Ureter (tissue), 1 donor: ENCODE measurements at places on chromosomes 4 and X. TPM values are rescaled to one million over a fixed set of nuclear protein-coding genes. Genes with fewer than 3 reads are reported as not detected.

The HOPX gene
- 24.1 TPM for total RNA-seq

The MTCP1 gene
- 17.7 TPM for total RNA-seq

The MSX1 gene
- 4.0 TPM for total RNA-seq

The MAGEB10 gene
- not detected for total RNA-seq

The GRIA3 gene
- total RNA-seq: 3.5 TPM

The FGF5 gene
- not detected for total RNA-seq

The SASH3 gene
- total RNA-seq: 8.4 TPM

The GPR50 gene
- not detected for total RNA-seq

The RBM3 gene
- total RNA-seq: 364 TPM

The MAGEA2 gene
- total RNA-seq: not detected

The CYSLTR1 gene
- 3.8 TPM for total RNA-seq

The CTAG1B gene
- not detected for total RNA-seq

- DNase-seq: no peak
Observed at GRCh38 chr4:142284402-142285221, 561.5 kb downstream of the INPP4B start.

- DNase-seq: no peak
Observed at GRCh38 chrX:152832520-152832919, 1.7 kb downstream of the NSDHL start.

- DNase-seq: no peak
Observed at GRCh38 chrX:118325453-118325852, 20.5 kb upstream of the WDR44 start.

DNA sequence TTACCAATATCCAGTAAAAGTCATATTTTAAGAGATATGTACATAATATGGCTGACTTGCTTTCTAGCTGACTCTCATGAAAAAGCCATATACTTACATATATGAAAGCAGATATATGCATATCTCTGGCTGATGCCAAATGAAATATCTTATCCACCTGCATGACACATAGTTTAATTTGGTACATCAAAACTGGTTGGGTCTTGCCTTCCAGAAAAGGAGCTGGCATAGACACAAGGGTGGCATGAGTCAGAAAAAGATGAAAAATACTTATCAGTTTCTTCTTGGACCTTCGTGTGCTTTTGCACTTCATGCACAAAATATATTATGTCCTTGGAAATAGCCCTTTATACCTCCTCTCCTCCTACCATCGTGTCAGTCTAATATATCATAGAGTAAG is 32.1 kb downstream of the TIGD4 start:
- DNase-seq: no peak

GRCh38 chr4:76755756-76756155 is 142.2 kb downstream of the SOWAHB start:
- DNase-seq: no peak

GRCh38 chr4:184368290-184368689 is 106.1 kb downstream of the IRF2 start:
- DNase-seq: no peak

- no peak for DNase-seq
Observed at GRCh38 chrX:13697976-13698375, 9.0 kb downstream of the RAB9A start.

DNA sequence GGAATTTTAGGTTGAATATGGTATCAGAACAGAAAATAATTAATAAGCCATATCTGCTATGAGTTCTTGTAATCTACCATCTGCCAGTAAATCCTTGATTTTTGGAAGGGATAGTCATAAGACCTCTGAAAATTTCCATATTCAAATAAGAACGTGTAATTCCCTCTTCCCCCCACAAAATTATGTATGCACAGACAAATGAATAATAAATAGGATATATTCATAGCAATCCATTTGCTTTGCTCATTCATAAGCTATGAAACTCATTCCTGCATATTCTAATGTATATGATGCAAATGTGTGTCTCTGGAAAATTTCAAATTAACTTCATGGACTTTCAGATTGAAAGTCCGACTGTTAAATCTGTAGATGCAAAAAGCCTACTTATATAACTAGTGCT is 833.1 kb upstream of the GRID2 start:
- DNase-seq: no peak

DNA sequence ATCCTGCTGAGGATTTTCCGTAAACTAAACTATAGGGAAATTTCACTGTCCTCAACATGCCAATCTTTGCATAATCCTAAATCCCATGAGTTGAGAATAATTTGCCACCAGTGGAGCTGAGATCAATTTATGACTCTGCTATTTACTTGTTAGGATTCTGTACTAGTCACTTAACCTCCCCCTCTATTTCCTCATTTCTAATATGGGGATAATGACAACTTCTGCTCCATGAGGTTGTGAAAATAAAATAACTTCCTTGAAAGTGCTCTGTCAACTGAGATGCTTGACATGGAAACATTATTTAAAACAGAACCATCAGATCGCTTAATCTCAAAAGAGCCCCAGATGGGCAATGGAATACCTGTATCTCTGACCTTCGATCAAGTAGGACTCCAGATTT is 2.6 kb upstream of the FGF16 start:
- DNase-seq: no peak

GRCh38 chr4:136803433-136803832 is 728.9 kb downstream of the PCDH18 start:
- no peak for DNase-seq

- no peak for DNase-seq
Observed at GRCh38 chr4:142567199-142567598, 278.9 kb downstream of the INPP4B start.

GRCh38 chrX:72365126-72365525 is 59.4 kb upstream of the CITED1 start:
- DNase-seq: no peak

GRCh38 chrX:74613370-74614092 is 893 bp downstream of the RLIM start:
- no peak for DNase-seq

DNA sequence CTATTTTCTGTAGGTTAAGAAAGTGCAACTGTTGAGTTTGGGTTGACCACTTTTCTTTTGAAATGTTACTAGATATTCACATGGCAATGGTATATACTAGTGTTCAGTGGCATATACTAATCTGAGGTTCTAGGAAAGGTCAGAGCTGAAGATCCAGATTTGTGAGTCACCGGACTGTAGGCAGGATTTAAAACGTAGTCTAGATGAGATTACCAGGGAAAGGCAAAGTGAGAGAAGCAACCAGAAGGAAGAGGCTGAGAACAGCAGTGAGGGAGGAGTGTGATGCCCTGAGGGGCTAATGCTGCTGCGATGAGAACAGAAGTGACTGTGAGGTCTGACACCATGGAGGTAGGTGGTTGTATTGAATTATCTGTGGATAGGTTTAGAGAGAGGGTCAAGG is 9.7 kb upstream of the PLA2G12A start:
- no peak for DNase-seq

DNA sequence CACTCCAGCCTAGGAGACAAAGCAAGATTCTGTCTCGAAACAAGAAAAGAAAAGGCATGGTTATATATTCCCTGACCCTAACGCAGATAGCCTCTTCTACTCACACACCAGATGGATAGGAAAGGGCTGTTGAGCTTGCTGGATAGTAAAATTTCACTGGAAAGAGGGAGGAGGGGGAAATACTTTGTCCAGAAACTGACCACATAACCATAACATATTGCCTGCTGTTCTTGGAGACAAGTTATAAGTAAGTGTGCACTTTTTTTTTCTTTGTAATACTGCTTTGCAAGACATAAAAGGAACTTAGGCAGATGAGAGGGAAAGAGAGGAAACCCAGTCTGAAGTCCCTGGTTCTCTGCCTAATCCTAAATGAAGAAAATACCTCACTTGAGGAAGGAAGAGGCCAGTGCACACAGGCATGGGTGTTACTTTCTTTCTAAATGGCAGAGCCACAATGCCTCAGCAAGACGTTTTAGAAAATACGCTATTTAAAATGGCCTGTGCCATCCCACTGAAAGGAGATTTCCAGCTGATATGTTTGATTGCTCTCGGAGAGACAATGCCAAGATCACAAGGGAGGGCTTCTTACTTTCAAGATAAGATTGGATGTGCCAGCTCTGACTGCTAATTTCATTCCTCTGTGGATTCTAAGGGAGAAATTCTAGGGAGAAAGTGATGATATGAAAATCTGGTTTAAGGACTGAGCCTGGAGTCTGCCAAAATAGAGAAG is 140.6 kb downstream of the DCTD start:
- DNase-seq: no peak

DNA sequence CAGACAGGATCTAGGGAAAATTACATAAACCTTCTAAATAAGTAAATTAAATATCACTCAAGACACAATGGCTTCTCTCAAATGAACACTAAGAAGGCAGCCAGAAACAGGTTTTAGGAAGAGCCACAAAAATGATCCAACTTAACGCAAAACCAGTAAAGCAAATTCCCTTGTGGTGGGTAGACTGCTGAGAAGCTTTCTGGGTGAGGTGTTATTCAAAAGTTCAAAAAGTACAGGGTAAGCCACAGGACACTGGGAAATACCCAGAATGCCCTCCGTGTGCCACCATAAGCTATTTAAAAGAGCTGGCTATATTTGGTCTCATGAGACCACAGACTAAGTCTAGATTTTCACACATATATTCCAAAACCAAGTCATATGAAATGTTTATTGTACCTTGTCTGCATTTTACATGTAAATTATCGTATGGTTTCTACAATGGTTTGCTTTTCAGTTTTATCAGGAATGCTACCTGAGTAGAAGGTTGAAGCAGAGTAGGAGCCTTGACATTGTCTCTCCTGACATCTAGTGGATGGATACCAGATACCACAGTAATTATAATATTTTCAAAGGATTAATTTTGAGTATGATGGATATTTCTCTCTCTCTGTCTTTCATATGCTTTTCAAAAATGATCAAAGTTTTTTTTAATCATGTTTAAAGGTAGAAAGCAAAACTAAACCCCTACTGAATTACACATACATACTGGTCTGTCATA is 109.3 kb upstream of the KLHL13 start:
- no peak for DNase-seq

- no peak for DNase-seq
Observed at GRCh38 chrX:108257556-108257955, 166.0 kb downstream of the ATG4A start.

- no peak for DNase-seq
Observed at GRCh38 chrX:482192-482701, 95.5 kb upstream of the PPP2R3B start.

GRCh38 chr4:7540206-7540605 is 105.5 kb upstream of the PSAPL1 start:
- DNase-seq: no peak

DNA sequence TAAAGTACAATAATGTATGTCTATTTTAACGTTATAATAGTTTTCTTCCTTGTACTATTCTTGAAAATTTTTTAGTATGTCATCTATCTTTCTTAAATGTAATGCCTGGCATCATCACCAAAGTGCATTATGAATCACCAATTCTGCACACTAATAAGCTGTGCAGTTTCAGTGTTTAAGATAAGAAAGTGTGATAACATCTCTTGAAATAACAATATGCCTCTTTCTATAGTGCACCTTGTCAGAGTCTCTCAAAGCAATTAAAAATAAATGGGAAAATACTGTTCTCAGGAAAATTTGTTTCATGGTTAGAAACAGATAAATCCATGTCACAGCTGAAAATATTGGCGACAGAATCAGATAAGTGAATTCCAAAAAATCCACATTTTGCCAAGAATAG is 457.4 kb upstream of the PCDH10 start:
- no peak for DNase-seq

- no peak for DNase-seq
Observed at GRCh38 chrX:78333521-78333920, 6.1 kb upstream of the CYSLTR1 start.
